Activated T-cell treated with anti-CD3 and anti-CD28 coated beads, Interleukin-2, amount 50 U/mL, for 72 hours (primary cell): ENCODE measurements at places on chromosomes 11 and 22. TPM values are rescaled to one million over a fixed set of nuclear protein-coding genes. Genes with fewer than 3 reads are reported as not detected.
A peak's percentile ranks its signal among the peaks of the same experiment; 100 is the strongest.

The KCNE3 gene
- total RNA-seq = not detected

DNA sequence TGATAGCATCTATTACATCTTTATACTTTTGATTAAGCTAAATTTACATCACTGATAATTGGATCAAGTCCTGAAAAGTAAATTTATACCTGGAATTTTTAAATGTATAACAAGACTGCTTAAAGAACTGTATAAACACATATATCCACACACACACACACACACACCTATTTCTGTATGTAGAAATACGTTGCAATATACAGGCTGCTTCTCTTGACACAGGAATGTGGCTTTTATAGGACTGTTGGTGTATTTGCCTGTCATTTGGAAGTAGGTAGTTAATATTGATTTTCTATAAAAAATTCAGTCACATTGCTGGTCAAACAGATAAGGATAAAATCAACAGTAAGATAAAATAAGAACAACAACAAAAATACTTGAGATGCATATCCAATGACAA is 708.5 kb upstream of the RAG2 start:
- DNase-seq = no peak

DNA sequence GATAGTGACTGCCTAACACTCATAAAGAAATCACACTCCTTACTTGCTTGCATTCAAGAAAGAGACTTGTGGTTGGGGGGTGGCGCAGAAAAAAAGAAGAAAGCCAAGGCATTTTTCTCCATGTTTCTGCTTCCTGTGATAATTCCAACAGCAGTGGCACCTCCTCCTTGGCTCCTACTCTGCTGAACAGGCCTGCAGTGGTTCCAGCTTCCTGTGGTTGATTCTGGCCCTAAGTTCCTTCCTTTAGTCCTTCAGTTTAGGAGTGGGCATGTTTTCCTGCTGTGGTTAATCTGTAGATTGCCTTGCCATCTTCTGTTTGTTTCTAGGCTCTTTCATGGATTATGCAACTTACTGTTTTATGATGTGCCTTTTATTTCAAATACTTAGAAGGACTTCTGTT is 940.4 kb downstream of the DLG2 start:
- no peak for DNase-seq

DNA sequence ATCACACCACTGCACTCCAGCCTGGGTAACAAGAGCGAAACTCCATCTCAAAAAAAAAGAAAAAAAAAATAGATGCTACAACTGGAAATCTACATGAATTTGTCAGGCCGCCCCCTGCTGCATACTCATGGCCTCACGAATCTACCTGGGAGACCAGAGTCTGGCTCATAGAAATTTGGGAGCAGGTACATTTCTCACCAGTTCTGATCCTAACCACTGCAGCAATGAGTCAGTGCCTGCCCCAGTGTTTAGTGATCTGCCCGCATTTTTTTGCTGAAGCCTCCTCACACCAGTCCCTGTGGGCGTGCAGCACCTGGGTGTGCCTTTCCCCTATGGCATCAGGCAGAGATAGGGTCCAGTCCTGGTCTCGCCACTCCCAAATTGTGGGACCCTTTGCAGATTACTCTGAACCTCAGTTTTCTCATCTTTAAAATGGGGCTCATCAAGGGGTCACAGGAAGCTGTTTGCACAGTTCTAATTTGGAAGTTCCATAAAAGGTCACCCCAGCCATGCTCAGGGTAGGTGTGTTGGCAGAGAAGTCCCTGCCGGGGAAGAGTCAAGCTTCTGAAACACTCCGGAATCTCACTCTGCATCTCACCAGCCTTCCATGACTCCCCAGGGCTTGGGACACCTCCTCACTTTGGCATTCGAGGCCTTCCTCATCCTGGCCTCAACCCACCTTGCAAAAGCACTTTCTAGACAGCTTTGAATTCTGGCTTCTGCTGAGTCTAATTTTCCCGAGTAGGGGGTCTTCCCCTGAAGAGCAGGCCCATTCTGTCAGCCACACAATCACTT is 39.3 kb upstream of the LINC01488 start:
- no peak for DNase-seq

The OR5I1 gene
- total RNA-seq = not detected

The ART5 gene
- not detected for total RNA-seq

DNA sequence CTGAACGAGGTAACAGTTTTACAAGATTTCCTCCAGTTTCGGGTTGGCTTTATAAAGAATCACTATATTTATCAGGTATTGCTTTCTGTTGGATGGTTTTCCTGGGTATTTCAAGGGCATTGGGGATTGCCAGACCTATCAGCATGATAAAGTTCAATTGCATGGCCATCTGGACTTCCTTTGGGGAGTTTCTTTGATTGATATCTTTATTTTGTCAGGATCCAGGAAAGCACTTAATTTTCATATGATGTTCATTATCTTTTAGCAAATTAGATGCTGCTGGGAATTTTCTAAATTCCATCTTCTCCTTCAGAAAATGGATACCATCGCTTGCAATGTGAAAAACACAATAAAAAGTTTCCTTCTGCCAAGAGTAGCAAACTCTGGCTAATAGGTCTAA is 21.2 kb downstream of the RFPL2 start:
- no peak for DNase-seq

DNA sequence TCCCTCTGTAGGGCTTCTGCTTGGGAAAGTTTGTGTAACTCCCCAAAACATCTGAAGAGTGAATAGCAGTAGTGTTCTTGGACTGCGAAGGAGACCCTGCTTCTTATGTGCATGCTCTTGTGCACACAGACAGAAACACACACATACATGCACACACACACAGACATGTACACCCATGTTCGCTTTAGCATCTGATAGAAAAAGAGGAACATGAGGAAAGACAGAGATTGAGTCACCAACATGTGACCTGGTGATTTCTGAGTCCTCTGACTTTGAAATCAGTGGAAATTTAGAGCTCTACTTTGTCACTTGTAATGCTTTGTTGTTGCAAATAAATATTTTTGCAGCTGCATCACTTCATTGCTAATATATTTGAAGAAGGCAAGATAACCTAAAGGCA is 23.8 kb downstream of the CD44 start:
- DNase-seq = no peak

DNA sequence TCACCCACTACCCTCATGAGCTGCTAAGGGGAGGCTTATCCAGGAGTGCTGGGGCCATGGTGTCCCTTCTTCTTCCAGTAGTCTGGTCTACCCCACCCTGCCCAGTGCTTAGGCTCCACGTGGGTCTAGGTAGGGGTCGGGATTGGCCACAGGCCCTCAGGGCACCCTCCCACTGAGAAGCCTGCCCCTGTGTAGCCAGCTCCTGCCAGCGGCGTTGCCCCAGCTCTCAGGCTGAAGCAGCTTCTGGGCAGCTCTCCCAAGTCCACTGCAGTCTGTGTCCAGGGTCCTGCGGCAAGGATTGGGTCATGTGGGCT is 24.0 kb upstream of the RIC3 start:
- DNase-seq = no peak

The SCGB1D2 gene
- not detected for total RNA-seq

GRCh38 chr11:70064726-70065317 is 13.3 kb upstream of the ANO1 start:
- no peak for DNase-seq

The SLC43A3 gene
- total RNA-seq = 169 TPM

DNA sequence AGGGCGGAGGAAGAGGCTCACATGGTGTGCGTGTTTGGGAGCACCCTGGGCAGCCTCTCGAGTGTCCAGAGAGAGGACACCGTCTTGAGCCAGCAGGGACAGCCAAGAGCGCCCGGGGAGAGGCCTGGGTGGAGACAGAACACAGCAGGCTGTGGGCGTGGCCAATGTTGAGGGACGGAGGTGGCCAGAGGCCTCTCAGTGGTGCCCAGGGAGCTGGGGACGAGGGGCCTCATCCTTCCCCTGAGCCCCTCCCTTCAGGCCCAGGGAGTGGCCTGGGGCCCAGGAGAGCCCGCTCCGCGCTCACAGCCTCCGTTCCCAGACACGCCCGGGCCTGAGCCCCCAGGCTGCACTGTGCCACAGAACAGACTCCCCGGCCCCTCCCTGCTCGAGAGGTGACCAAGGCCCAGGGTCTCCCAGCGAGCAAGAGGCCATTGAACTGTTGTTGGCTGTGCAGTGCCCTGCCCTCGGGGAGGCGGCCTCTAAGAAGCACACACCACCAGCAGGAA is 48.4 kb downstream of the CDKN1C start:
- DNase-seq = no peak

DNA sequence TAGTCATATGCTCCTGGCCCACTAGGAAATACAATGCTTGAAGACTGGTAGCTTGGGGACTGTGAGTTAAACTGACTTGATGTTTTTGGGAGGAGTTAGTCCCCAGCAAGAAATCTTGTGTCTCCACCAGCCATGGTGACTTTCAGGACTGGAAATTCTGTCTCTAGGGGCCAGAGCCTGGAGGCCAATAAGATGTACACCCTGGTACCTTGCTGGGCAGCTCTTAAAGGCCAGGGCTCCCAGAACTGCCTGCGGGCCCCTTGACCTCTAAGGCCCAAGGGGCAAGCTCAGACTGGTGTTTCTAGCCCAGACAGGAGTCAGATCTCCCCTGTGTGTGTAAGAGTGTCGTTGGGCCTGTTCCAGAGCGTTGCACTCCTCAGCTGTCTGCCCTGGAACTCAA is 128.7 kb upstream of the C11orf58 start:
- no peak for DNase-seq

- DNase-seq = no peak
These were observed 1.3 kb downstream of the SSH3 start for GRCh38 chr11:67304511-67305113.

- DNase-seq = no peak
These were observed 816.2 kb upstream of the LUZP2 start for GRCh38 chr11:23680488-23681230.

DNA sequence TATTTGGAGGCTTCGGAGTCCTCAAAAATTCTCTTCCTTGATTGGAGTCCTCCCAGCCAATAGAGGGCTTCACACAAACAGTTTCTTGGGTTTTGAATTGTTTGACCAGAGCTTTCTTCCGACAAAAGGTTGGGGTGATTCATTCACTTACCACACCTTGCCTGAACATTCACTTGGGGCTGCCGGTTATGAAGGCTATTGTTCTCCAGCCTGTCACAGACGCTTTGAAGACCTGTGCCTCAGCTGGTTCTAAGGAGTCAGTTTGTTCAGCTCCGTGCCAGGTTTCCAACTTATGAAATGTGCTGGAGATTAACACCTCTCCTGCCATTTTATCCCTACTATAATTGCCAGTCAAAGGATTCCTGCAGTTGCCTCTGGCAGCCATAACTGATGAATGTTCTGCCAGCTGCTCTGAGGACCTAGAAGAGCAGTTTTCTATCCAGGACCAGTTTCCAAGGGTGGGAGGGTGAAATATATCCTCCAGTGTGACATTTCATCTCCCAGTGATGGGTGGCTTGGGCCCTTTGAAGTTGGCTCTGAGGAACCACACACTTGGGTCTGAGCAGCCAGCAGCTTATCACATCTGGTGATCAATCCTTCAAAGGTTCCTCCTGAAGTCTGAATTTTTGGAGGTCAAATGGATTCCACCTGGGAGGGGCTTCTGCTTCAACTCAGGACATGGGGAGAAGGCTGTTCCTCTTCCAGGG is 31.4 kb downstream of the LIMK2 start:
- DNase-seq = no peak

GRCh38 chr11:1360181-1360834 is 29.4 kb upstream of the BRSK2 start:
- no peak for DNase-seq

GRCh38 chr11:112538534-112539280 is 278.0 kb upstream of the PLET1 start:
- DNase-seq = no peak

The TSSK2 gene
- not detected for total RNA-seq

DNA sequence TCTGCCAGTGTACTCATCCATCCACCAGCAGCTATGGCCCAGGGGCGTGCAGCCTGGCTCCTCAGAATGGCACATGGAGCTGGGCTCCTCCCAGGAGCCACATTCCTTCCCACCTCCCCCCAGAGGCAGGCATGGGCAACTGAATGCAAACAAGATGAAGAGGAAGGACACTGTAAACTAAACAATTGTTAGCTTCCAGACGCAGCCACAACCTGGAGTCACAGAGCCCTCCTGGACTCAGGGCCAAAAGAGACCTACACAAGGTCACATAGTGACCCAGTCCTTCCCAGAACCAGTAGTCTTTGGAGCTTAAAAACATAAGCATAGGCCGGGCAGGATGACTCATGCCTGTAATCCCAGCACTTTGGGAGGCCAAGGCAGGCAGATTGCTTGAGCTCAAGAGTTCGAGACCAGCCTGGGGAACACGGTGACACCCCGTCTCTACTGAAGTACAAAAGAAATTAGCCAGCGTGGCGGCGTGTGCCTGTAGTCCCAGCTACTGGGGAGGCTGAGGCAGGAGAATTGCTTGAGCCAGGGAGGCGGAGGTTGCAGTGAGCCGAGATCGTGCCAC is 30.7 kb upstream of the CLDN5 start:
- DNase-seq = no peak

The RAB36 gene
- total RNA-seq = 0.14 TPM

DNA sequence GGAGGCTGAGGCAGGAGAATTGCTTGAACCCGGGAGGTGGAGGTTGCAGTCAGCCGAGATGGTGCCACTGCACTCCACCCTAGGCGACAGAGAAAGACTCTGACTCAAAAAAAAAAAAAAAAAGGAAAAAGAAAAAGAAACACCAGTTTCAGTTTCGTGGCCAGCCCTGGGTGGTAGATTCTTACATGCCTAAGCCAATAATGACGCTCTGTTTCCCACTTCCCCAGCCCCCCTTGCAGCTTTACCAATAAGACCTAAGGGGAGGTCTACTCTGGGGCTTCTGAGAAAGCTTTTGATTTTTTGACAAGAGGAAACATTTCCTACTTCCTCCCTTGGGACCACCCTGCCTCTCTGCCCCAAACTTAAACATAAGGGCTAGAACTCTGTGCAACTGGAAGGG is 30.0 kb upstream of the PTPRJ start:
- DNase-seq = peak; percentile 49

The PARVG gene
- total RNA-seq = 74.9 TPM

The MRGPRX3 gene
- total RNA-seq = not detected

GRCh38 chr22:33418484-33418883 is 360.3 kb upstream of the SYN3 start:
- no peak for DNase-seq

- no peak for DNase-seq
These were observed 21.1 kb upstream of the IGLL5 start for GRCh38 chr22:22866381-22867111.

The SHANK2 gene
- total RNA-seq = 0.12 TPM
